Glomerular endothelial cell (primary cell): ENCODE measurements at places on chromosomes 3 and 15. TPM values are rescaled to one million over a fixed set of nuclear protein-coding genes. Genes with fewer than 3 reads are reported as not detected.

- DNase-seq, result no peak
Measured at GRCh38 chr3:65811086-65811761, 227.5 kb downstream of the MAGI1 start.

DNA sequence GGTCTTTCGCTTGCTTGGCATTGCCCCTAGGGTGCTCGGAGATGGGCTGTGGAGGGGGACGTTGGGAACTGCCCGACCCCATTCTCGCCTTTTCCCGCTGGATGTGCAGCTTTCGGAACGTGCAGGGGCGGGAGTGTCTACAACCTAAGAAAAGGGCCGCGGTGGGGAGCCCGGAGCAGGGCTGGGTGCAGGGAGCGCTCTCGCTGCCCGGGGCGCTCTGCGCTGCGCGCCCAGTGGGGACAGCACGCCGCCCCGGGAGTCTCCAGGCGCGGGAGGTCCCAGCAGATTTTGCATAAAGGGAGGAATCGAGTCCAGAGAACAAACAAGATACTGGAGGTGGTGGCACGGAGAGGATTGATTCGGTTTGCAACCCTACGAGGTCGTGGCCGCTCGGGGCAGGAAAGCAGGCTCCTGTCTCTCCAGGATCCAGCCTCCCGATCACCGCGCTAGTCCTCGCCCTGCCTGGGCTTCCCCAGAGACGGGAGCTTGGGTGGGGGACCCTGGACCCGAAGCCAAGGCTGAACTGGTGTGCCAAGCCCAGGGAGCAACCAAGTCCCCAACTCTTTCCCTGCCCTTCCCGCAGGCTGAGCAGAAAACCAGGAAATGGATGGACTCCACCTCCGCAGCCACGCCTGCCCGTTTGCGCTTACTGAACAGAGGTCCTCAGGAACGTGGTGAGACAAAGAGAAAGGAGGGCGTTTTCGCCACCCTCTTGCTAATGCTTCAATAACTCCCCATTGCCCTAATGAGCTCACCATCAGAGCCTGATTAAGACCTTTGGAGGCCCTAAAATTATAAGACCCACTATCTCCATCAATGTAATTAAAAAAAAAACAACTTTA lies 59.7 kb downstream of the NOX5 start:
- no peak for DNase-seq

GRCh38 chr3:82031596-82031995 lies 270.2 kb upstream of the GBE1 start:
- DNase-seq, result no peak

C3orf85 gene
- not detected in 2 replicates for total RNA-seq
